ENCODE measurements at places on chromosomes 2 and 18.

GRCh38 chr18:61572871-61573270 lies 239.6 kb downstream of the CDH20 start:
- no peak for DNase-seq

DNA sequence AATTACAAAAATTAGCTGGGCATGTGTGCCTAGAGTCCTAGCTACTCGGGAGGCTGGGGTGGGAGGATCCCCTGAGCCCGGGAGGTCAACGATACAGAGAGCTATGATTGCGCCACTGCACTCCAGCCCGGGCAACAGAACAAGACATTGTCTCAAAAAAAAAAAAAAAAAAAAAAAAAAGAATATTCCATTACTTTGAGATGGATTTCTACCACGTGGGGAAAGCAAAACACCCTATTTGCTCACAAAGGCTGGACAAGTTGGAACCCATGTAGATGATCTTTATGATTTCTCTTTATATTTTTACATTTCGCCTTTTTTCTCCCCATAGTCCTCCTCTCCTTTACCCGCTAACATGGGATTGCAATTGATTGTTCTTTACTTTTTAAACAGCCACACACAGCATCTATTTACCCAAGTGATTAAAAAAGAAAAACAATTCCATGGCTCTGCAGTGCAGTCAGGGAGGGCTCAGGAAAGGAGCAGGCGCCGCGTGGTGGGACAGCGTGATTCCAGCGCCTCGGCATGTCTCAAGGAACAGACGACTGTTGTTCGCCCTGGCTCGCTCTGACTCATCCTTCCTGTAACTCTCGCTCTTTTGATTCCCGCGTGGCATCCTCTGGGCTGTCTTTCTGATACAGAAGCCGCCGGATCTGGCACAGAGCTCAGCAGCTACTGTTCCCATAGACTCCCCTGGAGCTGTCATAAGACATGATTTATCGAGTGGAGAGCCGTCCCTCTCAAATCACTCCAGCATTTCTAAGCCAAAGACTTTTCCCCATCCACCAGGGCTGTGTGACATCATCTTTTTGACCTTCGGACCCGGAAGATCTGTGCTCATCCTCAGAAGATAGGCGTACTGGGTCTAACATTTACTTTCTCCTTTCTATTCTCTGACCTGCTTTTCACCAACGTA lies 230.4 kb upstream of the AGAP1 start:
- DNase-seq: no peak

DNA sequence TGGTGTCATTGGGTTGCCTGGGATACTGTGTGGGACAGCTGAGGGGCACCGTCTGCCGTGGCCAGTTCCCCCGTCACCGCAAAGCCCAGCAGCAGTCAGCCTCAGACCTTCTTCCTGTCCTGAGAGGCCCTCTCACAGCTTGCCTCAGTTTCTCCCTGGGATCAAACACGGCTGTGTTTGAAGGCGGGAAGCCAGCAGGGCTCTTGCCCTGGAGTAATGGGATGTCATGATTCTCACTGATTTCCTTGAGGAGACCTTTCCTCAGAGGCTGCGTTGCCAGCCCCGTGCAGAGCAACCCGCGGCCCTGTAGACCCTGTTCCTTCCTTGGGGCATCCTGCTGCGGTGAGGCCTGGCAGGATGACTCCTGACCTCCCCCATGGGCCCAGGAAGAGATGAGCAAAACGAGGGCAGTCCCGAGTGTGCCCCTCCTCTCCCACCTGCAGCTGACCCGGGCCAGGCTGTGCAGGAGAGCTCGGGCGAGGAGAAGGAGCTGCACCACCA lies 13.9 kb upstream of the NFATC1 start:
- DNase-seq: no peak

DNA sequence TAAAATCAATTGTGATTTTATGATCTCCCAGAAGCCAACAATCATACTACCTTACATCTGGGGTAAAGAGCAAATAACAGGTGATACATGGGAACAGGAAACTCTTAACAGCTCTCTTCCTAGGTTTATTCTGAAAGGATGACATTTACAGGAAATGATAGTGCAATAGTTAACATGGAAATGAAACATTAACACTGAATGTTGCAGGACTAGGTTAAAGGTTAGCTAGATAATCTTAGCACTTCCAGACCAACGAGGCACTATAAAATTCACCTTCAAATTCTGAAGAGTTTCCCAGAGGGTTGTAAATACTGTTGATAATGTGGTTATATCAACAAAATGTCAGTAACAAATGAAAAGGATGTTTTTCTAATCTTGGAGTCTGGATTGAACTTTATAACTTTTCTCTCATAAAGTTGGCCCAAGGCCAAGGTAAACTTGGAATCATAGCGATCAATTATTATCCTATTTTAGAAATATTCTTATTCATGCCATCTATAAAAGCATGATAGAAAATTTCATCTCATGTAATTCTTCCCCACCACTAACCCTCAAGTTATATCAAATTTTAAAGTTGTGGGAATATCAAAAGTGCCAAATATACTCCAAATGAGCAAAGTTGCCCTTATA lies 32.9 kb upstream of the GCG start:
- DNase-seq: no peak

GRCh38 chr2:30736461-30737325 lies 70.6 kb downstream of the CAPN13 start:
- no peak for DNase-seq

DNA sequence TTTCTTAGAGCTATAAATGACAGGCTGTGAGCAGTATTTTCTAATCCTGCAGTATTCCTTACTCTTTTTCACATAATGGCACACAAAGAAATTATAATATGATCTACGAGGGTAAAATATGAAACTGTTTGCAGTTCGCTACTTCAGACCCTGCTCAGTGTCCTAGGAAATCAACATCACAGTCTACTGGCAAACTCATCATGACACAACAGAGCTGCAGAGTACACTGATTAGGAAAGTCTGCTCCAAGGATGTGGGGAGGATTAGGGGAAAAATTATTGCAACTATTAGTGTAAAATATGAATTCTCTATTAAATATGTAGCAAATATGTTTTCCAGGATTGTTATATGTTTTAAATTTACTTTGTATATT lies 149.2 kb upstream of the REG3G start:
- DNase-seq: no peak

- no peak for DNase-seq
These were observed 176.1 kb upstream of the ZFP36L2 start for GRCh38 chr2:43402452-43402937.

- DNase-seq: no peak
These were observed 826.3 kb upstream of the CDH2 start for GRCh38 chr18:29003194-29003593.

DNA sequence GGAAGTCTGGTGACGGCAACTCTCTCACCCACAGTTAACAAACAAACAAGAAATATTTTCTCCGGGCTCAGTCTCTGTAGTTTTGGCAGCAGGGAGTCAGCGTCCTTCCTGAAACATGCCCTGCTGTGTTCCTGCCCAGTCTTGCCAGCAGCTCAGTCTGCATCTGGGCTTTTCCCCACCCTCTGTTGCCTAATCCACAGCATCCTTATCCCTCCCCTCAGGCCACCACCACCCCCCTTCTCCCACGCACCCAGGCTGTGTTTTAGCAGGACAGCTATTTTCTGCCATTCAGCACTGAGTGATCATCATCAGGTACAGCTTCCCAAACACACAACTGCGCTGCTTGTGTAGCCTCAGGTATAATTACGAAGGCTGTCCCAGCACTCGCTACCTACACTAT lies 168.2 kb downstream of the DPP10 start:
- DNase-seq: no peak

GRCh38 chr2:26344581-26345282 lies 1.2 kb upstream of the SELENOI start:
- peak; percentile 10 for DNase-seq

- no peak for DNase-seq
These were observed 228.9 kb downstream of the DYM start for GRCh38 chr18:49231553-49231952.

GRCh38 chr18:26489191-26489590 lies 59.2 kb downstream of the KCTD1 start:
- DNase-seq: no peak

DNA sequence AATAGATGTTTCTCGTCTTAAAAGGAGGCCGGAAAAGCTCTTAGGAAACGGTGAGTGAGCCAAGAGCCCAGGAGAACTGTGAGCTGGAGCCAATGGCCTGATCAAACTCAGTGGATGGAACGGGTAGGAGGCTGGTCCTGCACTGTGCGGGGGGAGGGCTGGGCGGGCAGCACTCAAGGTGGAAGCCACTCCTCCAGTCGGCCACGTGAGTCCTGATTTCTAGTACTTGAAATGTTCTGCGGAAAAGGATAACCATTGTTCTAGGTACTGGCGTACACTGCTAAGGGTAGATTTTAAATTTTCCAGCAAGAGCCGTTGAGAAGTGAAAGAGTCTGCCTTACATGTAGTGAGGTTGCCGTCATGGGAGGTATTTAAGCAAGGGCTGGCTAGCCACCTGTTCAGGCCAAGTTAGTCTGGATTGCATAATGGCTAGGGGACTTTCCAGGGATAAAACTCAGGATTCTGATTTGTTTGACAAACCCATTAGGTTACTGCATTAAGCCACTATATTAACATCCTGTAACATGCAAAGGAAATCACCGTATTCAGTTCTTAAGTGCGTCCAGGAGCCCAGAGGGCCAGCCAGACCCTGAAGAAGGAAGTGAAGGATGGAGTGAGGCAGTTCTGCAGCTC lies 51.3 kb upstream of the ODC1 start:
- no peak for DNase-seq

DNA sequence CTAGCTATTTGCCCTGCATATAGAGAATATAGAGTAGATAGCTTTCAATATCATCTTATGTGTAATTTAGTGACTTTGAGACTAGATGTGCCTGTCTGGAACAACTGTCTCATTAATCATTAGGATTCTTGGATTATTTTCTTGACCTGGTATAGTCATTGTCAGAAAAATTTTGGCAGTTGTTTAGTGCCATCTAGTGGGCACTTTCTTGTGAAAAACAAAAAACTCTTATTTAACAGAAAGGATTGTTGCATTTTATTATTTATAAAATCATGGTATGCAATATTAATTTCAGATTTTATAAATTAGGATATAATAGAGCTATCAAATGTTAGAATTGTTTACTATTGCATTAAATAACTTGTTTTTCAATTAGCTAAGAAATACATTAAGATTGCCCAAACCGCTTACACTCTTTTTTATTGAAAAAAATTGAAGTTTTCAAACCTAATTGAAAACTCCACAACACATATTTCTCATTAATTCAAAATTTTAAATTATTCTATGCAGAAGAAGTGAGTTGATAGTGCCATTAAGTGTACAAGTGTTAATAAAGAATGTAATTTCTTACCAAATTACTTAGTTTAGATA lies 80.3 kb downstream of the DYNAP start:
- no peak for DNase-seq

- no peak for DNase-seq
These were observed 1.4 kb downstream of the LAMA1 start for GRCh38 chr18:7116001-7116730.

DNA sequence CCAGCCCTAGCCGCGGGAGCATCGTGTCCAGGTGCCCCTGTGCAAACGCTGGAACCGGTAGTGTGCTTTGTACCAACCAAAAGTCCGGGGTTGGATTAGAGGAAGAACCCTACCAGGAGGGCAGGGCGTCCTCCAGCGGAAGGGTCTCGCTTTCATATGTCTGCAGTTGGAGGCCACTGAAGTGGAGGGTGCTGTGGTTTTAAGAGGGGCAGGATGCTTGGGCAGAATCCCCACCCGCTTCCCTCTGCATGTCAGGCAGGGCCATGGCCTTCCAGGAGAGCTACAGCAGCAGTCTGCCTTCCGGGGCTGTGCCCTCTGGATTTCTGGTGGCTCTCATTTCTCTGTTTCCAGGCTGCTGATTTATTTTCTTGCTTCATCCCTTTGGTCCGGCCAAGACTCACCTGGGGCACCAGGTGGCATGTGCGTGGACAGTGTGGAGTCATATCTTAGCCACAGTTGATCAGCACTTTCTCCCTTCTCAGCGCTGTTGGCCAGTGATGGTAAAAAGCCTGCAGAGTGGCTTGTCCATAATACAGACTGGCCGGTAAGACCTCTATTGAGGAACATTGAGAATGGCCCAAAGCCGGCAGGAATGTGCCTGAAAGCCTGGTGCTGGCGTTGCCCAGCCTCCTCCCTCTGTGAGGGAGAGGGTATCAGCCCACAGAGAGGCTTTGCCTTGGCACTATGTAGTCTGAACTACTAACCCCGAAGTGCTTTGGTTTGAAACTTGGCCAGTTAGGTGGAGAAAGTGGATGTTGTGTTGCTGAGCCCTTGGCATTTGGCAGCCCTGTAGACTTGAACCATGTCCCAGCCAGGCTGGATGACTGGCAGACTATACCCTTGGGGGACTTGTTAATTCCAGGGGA lies 1.8 kb downstream of the AGAP1 start:
- DNase-seq: no peak

GRCh38 chr2:1140389-1141003 lies 189.8 kb downstream of the SNTG2 start:
- peak; percentile 48 for DNase-seq

DNA sequence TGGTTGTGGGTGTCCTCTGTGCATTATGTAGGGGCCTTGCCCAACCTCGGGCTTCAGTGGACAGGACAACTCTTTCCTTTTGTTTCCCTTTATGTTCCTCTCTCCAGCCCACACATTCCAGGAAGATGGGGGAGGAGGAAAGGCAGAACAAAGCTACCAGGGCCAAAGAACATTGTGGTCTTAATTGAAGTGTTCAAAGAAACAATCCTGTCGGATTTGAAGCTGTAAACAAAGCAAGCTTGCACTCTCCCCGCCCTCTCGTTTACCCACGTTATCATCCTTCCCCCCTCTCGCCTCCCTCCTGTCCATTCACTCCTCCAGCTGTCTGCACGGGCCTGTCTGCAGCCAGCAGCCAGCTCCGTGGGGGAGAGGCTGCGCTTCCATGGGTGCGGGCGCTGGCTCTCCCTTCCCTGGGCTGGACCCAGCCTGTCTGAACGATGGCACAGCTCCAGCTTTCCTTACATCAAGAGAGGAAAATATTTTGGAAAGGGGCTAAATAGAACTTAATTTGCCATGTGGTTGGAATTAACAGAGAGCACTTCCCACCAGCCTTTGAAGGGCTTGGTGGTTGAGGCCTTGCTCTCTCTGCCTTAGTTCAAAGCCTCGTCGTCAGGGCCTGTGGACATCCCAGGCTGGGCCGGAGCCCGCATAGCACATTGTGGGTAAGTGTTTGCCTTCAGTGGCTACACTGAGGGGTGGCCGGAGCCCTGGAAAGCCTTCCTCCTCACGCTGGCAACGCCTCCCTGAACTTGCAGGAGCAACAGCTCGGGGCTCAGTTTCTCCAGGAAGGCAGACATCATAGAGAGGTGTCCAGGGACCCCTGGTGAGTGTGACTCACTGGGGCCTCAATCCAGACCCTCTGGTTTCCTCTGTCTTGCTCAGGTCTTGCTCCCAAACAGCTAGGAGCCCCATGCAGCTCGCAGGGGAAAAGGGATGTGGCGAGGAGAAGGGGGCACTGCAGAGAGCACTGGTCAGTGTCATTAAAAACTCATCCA lies 60.6 kb upstream of the HS6ST1 start:
- no peak for DNase-seq

GRCh38 chr18:7000484-7001096 lies 117.0 kb downstream of the LAMA1 start:
- DNase-seq: no peak

GRCh38 chr2:217664761-217665160 lies 338.0 kb downstream of the TNS1 start:
- DNase-seq: no peak
